ENCODE measurements at places on chromosomes 6 and 20.

DNA sequence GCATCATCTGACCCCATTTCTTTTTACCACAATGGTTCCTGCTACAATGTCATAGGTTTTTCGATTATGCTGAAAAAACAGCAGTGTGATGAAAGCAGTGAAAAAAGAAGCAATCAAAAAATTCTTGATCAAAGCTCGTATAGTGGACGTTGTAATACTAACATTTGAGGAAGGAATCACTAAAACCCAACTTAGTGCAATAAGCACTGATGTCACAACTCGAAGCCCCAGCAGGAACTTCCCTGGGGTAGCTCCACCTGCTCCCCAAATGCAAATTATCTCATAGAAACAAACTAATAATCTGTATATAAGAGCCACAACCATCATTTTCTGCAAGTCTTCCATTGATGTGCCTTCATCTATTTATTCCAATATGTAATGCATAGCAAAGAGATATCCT is 285.6 kb upstream of the SGK1 start:
- no peak for DNase-seq

GRCh38 chr20:57450931-57451330 is 59.7 kb downstream of the RBM38 start:
- no peak for DNase-seq

GRCh38 chr20:36467076-36467999 is 74.0 kb upstream of the MYL9 start:
- peak; percentile 12 for DNase-seq

GRCh38 chr6:111890988-111891387 is 17.7 kb upstream of the FYN start:
- DNase-seq = no peak

DNA sequence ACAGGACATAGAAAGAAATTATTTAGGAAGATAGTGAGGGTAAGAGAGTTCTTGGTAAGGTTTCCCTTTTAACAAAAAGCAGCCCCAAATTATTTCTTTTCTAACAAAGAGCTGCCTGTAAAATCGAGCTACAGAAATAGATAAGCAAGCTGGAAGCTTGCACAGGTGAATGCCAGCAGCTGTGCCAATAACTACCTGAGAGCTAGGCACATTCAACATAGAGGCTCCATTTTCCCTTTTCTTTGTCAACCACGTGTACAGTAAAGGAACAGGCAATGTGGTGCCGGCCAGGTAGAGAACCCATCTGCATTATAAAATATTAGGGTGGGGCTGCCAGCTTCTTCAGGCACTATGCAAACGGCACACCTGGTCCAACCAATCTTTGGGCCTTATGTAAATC is 341.6 kb upstream of the JAG1 start:
- DNase-seq = no peak

DNA sequence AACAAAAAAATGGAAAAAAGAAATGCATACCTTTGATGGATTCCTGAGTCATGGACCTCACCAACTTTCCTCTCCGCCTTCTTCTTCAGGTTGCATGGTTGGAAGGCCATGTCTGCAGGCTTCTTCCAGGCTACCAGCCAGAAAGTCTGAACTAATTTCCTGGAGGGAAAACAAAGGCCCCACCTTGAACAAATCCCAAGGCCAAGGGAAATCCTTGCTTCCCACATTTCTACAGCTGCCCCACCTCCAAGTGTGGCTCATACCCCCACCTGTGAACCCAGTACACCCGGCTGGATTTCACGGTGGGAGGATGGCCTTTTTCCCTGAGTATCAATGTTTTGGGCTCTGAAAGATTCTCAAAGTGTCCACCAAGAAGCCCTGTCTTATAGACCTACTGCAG is 22.4 kb downstream of the IL17A start:
- DNase-seq = no peak

- DNase-seq = no peak
Measured at GRCh38 chr6:85008296-85009009, 244.1 kb upstream of the TBX18 start.

DNA sequence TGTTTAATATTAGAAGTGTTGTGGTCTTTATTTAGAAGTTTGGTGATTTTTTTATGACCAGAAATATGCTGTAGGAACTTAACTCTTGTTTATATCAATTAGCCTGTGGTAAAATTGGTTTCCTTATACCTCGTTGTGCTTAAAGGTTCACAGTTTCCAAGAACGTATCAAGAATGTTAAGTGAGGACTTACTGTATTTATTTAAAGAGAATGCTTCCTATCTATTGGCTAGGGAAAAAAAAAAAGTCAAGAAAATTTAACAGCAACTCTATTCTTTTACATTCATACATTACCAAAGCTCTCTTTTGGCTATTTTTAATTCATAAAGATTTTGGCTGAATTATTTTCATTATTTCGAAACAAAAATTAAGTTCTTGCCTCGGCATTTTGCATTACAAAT is 1.6 kb downstream of the KIAA0319 start:
- no peak for DNase-seq

DNA sequence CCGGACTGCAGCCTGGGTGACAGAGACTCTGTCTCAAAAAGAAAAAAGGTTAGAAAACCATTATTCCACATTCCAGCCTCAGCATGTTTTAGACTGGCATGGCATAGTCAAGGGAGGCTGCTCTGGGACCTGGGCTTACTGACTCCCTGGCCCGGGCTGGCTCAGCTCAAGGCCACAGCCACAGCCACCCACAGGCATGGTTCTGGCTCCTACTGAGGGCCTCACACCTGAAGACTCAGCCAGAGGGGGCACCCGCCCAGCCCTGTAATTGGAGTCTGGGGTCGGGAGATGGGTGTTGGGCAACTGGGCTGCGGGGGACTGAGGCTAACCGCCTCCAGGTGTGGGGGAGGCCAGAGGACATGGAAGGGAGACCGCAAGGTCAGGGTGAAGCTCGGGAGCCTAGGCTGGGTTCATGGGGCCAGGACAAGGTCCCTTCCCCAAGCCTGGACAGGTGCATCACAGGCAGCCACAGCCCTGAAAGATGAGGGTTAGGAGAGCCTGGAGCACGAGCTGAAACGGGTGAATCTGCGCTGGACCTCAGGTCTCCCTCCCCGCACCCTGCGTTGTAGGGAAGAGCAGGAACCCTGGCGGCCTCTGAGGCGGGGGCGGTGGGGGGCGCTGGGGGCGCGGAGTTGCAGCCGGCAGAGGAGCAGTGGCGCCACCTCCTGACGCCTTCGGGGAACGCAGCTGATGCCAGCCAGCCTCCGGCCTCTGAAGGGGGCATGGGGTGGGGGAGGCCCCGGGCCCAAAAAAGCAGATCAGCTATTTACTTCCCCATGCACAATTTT is 67.7 kb upstream of the SRSF6 start:
- DNase-seq = no peak

- no peak for DNase-seq
Measured at GRCh38 chr6:52356017-52356416, 5.9 kb upstream of the PAQR8 start.

DNA sequence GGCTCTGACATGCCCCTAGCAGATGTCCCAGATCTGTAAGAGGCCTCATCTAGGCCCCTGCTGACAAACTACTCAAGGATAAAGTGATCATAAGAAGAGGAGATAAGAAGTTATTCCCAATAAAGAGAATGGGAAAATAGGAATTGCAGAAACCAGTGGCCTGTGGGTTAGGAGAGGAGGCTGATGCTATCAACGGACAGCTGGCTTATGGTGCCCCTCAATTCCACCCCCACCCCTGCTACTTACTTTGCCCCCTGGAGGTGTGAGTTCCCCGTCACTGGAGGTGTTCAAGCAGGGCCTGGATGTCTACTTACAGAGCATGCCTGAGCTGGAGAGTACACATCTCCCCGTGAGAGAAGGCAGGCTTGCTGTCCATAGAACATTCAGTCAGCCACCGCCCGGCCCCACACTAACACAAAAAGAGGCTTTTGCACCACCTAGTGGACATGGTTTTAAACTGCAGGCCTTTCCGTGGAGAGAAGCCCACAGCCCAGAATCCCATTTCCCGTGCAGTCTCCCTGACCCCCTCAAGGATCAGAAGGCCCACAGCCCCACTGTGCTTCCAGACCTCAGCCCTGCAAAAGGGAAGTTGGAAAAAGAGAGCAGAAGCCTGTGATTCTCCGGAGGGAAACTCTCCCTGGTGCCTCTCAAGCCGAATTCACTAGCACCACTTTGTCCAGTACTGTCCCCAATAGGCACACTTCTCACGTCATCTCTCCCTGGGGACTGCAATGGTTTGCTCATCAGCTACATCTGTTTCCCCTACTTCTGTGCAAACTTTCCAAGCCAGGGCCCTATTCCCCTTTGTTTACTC is 23.8 kb upstream of the BNIP5 start:
- DNase-seq = peak; percentile 30

- DNase-seq = no peak
Measured at GRCh38 chr6:3500262-3501014, 43.6 kb upstream of the SLC22A23 start.

DNA sequence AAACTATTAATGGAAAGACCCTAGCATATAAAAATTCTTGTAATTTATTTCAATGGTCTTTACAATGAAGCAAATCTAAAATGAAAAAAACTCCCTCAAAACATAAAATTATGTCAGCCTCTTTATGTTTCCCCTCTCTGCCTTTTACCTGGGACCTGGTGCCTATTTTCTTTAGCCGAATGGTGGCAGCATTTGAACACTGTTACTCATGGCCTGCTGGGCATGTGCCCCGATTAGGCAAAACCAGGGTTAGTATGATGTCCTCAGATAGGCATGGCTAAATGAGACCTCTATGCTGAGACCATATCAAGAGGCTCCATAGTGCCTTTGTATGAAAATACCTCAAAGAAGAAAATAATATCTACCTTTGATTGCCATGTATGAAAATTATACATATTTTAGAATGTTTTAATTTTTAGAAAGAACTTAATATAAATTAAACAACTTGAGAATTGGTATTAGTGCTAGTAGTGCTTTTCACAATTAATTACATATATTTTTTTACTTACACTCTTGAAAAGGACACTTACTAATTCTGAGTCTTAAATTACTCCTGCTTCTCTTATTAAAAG is 22.5 kb upstream of the C6orf58 start:
- DNase-seq = no peak

- DNase-seq = no peak
Measured at GRCh38 chr6:11085758-11086435, 7.7 kb upstream of the SMIM13 start.

DNA sequence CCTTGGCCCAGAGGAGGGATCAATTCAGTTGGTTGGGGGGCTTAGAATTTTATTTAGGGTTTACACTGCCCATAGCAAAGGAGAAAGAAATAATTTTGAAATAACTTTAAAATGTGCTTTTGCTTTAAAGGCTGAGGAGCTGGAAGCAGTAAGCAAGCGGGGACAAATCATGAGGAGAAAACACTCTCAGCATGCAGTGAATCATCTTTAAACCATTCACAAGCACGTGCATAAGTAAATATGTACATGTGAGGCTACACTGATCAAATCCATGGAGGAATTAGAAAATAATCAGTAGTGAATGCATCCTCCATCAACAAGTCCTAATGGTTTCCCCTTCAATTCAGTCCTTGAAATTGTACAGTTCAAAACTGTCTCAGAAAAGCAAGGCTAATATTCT is 181.0 kb downstream of the MTFR2 start:
- no peak for DNase-seq

DNA sequence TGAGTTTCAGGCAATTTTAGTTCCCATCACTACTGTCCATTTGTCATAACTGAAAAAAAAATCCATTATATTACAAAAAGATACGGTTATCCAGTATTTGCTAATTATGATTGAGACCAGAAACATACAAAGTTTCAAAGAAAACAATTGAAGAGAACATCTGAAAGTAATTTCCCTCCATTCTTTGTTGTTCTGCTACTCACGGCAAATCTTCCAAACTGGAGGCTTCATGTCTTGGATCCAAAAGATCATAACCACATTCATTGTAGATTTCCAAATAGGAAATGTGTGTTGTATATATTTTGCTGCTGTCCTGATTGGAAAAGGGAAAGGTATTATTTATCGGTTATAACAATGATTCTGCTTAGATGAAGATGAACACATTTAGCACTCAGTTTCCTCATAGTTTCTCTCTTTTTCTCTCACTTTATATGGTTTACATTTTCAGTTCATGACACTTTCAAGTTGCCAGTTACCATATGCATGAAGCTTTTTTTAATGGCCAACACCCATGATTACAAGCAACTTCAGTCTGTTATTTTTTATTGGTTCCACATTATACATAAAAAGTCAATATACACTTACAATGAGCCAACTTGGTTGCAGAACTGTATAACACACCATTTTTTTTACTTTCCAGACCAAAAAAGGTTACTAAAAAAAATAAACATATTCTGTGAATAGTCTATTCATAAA is 90.4 kb downstream of the KIF6 start:
- no peak for DNase-seq

GRCh38 chr6:135231469-135231844 is 50.3 kb downstream of the MYB start:
- no peak for DNase-seq

GRCh38 chr6:156645097-156645496 is 132.1 kb upstream of the ARID1B start:
- no peak for DNase-seq

- DNase-seq = no peak
Measured at GRCh38 chr20:15563836-15564235, 1009.4 kb downstream of the KIF16B start.

- no peak for DNase-seq
Measured at GRCh38 chr6:79731471-79731870, 100.3 kb downstream of the SH3BGRL2 start.

GRCh38 chr6:16320533-16321340 is 82.3 kb downstream of the GMPR start:
- no peak for DNase-seq

DNA sequence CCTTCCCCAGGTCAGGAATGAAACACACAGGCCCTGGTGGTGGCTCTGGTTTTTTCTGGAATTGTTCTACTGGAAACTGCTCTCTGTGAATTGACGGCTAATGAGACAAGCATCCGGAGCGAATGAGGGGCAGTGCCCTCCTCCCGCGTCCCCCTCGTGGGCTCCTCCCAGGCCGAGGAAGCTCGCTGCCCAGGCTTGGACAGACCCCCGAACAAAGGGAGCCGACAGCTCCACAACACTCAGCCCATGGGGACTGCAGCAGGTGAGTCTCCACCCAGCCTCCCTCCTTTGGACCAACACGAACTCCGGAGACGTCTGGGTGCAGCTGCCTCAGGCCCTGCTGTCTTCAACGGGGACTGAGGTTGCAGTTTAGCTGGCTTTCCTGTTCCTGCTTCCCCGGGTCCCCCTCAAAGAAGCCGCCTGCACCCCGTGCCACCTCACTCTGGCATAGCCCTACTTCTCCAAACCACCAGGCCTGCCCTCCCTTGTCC is 31.3 kb upstream of the AFDN start:
- DNase-seq = no peak
